ENCODE measurements at places on chromosomes 6 and 20.

DNA sequence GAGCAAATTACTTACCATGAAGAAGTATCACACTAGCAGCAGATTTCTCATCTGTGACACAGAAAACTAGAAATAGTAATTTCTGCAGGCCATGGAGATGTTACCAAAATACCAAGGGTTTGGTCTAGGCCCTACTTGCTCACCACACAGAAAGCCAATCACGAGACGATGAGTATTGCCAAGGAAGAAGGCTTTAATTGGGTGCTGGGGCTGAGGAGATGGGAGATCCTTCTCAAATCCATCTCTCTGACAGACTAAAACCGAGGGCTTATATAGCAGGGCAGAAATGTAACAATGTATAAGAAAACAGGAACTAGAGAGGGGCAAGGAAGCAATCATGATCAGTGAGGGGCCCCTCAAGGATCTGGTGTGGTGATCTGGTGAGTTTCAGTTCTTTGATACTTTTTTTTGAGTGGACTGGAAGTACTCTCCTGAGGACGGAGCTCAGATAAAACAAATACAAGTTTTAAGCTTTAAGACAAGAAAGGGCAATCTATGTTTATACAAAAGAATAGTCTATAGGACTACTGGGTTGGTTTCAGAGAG lies 40.9 kb downstream of the RNF182 start:
- H3K36me3 ChIP-seq, result no peaks in the 10 kb centered on the region
- H3K27me3 ChIP-seq, result no peaks in the 10 kb centered on the region
- no peak overlapping the region for H3K27ac ChIP-seq
- no peaks in the 10 kb centered on the region for H3K4me1 ChIP-seq
- H3K4me3 ChIP-seq, result no peak overlapping the region

DNA sequence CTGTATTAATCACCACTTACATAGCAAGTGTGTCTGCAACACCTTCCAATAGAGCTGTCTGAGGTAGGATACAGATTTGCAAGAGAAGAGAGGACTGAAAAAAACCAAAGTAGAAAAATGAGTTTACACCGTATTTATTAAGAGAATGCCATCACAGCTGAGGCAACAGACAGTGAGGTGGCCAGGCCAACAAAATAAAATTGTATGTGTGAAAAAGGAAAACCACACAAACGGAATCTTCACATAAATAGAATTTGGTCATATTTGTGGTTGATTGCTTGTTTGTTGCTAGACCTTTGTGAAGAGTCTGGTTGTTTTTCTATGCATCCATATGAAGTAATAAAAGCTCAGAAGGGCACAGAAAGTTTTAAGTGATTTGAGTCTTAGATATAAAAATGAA lies 157.8 kb upstream of the TSHZ2 start:
- no peaks in the 10 kb centered on the region for H3K36me3 ChIP-seq
- H3K4me1 ChIP-seq, result no peaks in the 10 kb centered on the region
- H3K27ac ChIP-seq, result no peak overlapping the region
- H3K27me3 ChIP-seq, result no peaks in the 10 kb centered on the region
- H3K4me3 ChIP-seq, result no peak overlapping the region
- DNase-seq, result no peak

- H3K27ac ChIP-seq, result no peak overlapping the region
- DNase-seq, result no peak
- no peaks in the 10 kb centered on the region for H3K27me3 ChIP-seq
- H3K36me3 ChIP-seq, result peaks cover 9% of the 10 kb centered on the region
- H3K4me3 ChIP-seq, result no peak overlapping the region
- no peaks in the 10 kb centered on the region for H3K4me1 ChIP-seq
Observed at GRCh38 chr6:137197684-137198645, 21.2 kb downstream of the IFNGR1 start.

DNA sequence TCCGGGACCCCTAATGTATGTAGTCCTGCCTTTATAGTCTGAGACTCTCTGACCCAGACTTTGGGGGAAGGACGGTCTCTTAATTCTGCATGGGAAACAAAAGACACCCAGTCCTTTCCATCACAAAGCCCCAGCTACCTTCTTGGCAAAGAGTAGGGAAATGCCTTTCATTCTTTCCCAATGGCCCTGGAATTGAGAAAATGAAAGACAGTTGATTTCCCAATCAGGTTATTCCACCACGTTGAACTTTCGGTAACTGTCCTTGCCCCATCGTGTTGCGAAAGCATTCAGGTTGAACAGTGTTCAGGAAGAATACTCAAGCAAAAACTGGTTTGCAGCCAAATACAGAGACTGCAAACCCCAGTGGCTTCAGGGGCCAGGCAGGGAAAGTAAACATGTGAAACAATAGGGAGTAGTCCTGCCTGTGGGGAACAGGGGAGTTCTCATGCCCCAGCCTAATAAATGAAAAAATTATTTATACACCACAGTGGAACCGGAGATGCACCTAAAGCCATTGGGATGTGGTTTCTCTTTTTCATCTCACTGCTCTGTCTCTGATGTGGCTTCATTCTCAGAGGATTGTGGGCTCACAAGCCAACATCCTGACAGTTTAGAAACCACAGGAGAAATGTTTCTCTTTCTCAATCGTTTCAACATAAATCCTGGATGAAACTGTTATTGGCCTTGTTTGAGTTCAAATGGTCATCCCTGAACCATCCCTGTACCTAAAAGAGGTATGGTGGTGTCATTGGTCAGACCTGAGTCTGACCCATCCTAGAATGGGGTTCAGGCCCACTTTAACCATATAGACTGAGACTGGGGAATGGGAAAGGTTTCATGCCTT lies 44.2 kb upstream of the SLC9A8 start:
- no peaks in the 10 kb centered on the region for H3K36me3 ChIP-seq
- no peak overlapping the region for H3K4me3 ChIP-seq
- H3K4me1 ChIP-seq, result peaks cover 14% of the 10 kb centered on the region
- no peaks in the 10 kb centered on the region for H3K27me3 ChIP-seq
- DNase-seq, result no peak

DNA sequence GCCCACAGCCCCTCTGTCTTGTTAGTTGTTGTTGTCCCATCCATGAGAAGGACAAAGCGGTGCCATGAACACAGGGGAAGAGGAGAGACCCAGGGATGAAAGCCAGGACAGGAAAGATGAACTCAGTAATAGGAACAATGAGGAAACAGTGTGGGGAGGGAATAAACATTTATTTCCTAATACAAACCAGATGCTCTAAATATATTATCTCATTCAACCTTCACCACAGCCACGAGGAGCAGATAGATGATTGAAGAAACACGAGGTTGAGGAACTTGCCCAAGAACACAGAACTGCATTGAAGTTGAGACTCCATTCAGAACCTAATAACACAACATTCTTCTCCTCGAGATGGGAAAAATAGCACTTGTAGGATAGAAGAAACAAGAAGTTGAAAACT lies 53.0 kb upstream of the AIG1 start:
- no peaks in the 10 kb centered on the region for H3K27me3 ChIP-seq
- no peak overlapping the region for H3K4me3 ChIP-seq
- H3K27ac ChIP-seq, result no peak overlapping the region
- no peaks in the 10 kb centered on the region for H3K4me1 ChIP-seq
- H3K36me3 ChIP-seq, result no peaks in the 10 kb centered on the region

DNA sequence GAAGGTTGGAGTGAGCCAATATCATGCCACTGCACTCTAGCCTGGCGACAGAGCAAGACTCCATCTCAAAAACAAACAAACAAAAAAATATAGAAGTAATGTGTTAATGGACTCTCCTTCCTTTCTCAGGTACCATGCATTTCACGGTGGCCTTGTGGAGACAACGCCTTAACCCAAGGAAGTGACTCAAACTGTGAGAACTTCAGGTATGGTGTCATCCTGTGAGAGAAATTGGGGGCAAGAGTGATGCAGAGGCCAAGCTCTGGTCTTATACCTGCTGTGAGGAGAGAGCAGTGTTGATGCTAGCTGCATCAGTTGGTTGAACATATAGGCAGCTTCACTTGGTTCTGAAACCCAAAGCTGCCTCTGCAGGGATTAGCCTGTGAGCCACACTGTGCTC lies 6.2 kb downstream of the ITCH start:
- peaks cover 82% of the 10 kb centered on the region for H3K36me3 ChIP-seq
- no peak overlapping the region for H3K4me3 ChIP-seq
- no peaks in the 10 kb centered on the region for H3K27me3 ChIP-seq
- H3K27ac ChIP-seq, result no peak overlapping the region
- no peaks in the 10 kb centered on the region for H3K4me1 ChIP-seq

- H3K27ac ChIP-seq, result no peak overlapping the region
- DNase-seq, result peak; percentile 75
- peaks cover 3% of the 10 kb centered on the region for H3K4me1 ChIP-seq
- no peak overlapping the region for H3K4me3 ChIP-seq
- no peaks in the 10 kb centered on the region for H3K36me3 ChIP-seq
- peaks cover 4% of the 10 kb centered on the region for H3K27me3 ChIP-seq
Observed at GRCh38 chr20:39048000-39048696, 86.0 kb downstream of the DHX35 start.

GRCh38 chr20:3423126-3423525 lies 15.7 kb upstream of the DNAAF9 start:
- no peaks in the 10 kb centered on the region for H3K27me3 ChIP-seq
- H3K36me3 ChIP-seq, result no peaks in the 10 kb centered on the region
- no peak for DNase-seq
- H3K4me1 ChIP-seq, result no peaks in the 10 kb centered on the region

DNA sequence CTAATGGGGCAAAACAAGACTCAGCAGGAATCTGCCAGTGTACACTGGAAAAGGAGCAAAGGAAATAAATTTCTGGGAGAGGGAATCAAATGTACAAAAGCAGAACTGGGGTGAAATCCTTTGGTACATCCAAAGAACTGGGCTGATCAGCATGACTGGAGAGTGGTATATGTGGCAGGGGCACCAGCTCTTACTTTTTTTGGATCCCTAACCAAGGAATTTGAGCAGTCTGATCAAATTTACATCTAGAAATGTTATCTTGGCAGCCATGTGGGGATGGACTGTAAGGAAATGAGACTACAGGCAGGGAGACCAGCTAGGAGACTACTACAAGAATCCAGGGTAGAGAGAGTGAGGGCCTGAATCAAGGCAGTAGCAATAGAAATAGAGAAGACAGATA lies 1.2 kb upstream of the ZSCAN31 start:
- DNase-seq, result no peak
- no peak overlapping the region for H3K27ac ChIP-seq
- H3K4me3 ChIP-seq, result no peak overlapping the region
- H3K36me3 ChIP-seq, result no peaks in the 10 kb centered on the region

GRCh38 chr6:113560908-113561307 lies 296.2 kb upstream of the MARCKS start:
- H3K4me1 ChIP-seq, result peaks cover 11% of the 10 kb centered on the region
- H3K36me3 ChIP-seq, result no peaks in the 10 kb centered on the region
- no peak for DNase-seq
- H3K27me3 ChIP-seq, result no peaks in the 10 kb centered on the region

DNA sequence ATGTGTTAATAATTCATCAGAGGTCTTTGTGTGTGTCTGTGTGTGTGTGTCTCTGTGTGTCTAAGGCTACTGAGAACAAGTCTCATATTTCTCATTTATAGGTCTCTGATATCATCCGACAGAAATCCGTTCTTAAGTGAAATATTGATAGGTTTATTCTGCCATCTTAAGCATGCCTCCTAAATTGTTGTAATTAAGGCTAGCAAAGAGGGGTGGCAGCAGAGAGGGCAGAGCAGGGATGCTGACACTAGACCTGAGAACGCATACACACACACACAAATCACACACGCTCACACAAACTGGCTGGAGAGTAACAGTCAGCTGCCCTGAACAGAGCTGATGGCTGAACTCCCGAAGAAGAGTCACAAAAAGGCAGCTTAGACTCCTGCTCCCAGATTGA lies 84.9 kb upstream of the LRFN2 start:
- DNase-seq, result no peak
- H3K27ac ChIP-seq, result no peak overlapping the region
- H3K36me3 ChIP-seq, result no peaks in the 10 kb centered on the region
- H3K4me3 ChIP-seq, result no peak overlapping the region
- no peaks in the 10 kb centered on the region for H3K27me3 ChIP-seq

- peaks cover 20% of the 10 kb centered on the region for H3K4me1 ChIP-seq
- H3K27ac ChIP-seq, result no peak overlapping the region
- no peaks in the 10 kb centered on the region for H3K27me3 ChIP-seq
- no peak for DNase-seq
- no peak overlapping the region for H3K4me3 ChIP-seq
- H3K36me3 ChIP-seq, result no peaks in the 10 kb centered on the region
Observed at GRCh38 chr6:110324548-110324947, 33.6 kb downstream of the METTL24 start.

DNA sequence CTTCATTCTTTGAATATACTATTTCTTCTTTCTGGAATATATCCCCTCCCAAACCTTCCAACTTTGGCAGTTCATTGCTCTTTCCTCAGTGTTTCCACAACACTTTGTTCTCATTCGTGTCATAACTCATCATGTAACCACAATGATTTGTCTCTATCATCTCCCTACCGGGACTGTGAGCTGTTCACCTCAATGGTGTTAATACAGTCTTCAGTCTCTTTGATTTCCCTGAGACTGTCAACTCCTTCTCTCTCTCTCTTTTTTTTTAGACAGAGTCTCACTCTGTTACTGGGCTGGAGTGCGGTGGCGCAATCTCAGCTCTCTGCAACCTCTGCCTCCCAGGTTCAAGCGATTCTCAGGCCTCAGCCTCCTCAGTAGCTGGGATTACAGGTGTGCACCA lies 2.5 kb upstream of the MMP24 start:
- no peaks in the 10 kb centered on the region for H3K36me3 ChIP-seq
- H3K4me1 ChIP-seq, result no peaks in the 10 kb centered on the region
- DNase-seq, result no peak

DNA sequence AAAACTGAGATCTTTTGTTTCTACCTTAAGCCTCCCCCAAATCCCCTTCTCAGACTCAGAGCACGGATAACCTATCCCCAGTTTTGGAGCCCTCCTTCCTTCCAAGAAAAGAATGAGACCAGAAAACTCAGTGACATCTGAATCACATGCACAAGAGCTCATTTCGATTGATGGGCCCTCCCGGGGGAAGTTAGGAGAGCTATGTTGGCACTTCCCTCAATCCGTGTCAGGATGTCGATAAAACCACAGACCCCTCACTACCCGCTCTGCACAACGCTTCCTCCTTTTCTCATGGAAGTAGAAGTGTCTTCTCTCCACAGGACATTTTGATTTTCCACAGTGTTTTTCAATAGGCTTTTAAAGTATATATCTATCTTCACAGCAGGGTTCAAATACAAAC lies 332.4 kb downstream of the HACE1 start:
- H3K27me3 ChIP-seq, result no peaks in the 10 kb centered on the region
- DNase-seq, result no peak
- H3K36me3 ChIP-seq, result no peaks in the 10 kb centered on the region
- H3K4me3 ChIP-seq, result no peak overlapping the region
- H3K27ac ChIP-seq, result no peak overlapping the region

DNA sequence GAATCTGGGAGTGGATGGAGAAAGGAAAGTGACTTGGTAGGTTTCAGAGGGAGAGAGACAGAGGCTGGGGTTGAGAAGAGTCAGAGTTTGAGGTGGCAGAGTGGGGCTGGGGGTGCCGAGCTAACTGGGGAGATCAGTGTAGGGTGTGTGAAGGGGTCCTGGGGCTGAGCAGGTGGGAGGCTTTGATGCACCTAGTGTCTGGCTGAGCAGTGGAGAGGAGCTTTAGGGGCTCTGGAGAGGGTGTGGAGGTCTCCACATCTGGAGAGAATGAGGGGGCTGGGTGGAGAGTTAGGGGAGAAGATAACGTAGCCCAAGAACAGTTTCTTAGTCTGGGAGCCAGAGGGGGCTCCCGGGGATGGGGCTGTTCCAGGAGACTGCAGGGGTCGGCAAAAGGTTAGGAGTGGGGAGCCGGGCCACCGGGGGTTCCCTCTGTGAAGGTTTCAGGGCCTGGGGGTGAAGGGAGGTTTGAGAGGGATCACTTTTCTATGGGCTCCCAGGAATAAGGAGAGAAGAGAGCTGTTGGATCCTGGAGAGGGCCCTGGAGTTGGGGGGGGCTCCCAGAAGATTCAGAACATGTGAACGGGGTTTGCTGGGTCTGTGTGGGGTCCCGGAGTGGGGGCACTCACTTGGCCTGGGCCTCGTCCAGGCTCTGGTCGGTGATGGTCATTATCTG lies 797 bp downstream of the PBX2 start:
- H3K4me3 ChIP-seq, result peak overlapping the region; percentile 75
- DNase-seq, result no peak
- no peaks in the 10 kb centered on the region for H3K27me3 ChIP-seq
- peaks cover 23% of the 10 kb centered on the region for H3K4me1 ChIP-seq
- H3K27ac ChIP-seq, result peak overlapping the region; percentile 82

Data from neuronal stem cell (in vitro differentiated cells).